ENCODE measurements at places on chromosomes 2 and 18. TPM values are rescaled to one million over a fixed set of nuclear protein-coding genes. Genes with fewer than 3 reads are reported as not detected.

DNA sequence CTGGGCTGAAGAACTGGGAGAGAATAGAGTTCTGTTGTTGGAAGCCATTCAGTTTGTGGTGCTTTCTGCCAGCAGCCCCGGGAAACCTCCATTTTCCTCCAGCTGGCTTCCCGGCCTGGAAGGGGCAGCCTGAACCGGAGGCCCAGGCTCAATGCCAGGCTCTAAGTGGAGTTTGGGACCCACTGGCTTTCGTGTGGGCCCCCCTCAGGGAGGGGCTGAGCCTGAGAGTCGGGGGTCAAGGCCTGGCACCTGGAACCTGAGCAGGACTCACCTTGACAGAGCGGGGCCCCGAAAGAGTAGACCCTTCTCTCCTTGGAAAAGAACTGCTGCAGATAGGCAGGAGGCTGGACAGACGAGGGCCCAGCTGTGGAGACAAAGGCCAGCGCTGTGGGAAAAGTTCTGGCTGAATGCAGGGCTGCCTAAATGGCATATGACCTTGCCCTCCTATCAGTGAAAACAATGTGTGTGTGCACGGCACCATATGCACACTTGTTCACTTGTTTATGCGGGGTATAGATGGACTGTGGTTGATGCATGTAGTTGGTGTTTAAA is 34.8 kb upstream of the ASB18 start:
- DNase-seq = peak; percentile 26
- no peaks in the 10 kb centered on the region for H3K4me1 ChIP-seq
- no peak overlapping the region for H3K4me3 ChIP-seq
- H3K36me3 ChIP-seq = no peaks in the 10 kb centered on the region

DNA sequence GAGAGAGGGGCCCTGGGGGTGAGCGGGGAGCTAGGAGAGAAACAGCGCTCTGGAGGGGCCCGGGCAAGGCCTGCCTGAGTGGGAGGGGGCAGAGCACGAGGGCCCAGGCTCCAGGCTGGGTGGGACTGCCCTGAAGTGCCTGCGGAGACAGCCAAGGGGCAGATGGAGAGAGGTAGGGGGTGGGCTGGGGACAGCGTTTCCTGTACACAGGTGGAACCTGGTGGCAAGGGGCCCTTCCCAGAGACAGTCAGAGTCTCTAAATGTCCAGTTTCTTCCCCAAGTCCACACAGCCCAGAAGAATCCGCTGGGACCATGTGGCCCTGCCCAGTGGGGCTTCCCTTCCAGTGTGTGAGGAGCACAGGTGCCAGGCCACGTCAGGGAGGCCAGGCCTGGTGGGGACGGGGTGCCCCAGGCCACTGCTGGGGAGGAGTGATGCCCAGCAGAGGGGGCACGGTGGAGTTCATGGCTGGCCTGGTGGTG is 1.7 kb upstream of the GPR35 start:
- no peak overlapping the region for H3K27ac ChIP-seq
- peaks cover 7% of the 10 kb centered on the region for H3K27me3 ChIP-seq
- DNase-seq = no peak
- H3K4me3 ChIP-seq = no peak overlapping the region
- no peaks in the 10 kb centered on the region for H3K36me3 ChIP-seq

DNA sequence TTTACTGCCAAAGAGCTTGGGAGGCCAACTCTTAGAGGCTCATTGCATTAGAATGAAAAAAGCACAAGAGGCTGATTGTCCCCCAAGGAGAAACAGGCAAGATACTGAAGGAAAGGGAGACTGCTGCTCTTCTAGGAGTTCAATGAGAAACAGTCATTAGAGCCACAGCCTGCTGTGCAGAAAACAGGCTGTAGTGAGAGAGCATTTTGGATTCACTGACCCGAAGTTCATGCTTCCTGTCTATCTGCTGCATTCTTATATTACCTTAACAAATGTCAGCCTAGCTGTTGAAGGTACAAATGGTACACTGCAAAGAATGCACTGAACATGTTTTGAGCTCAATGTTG is 423.3 kb downstream of the SETBP1 start:
- H3K27me3 ChIP-seq = no peaks in the 10 kb centered on the region
- H3K4me1 ChIP-seq = peaks cover 3% of the 10 kb centered on the region
- H3K36me3 ChIP-seq = no peaks in the 10 kb centered on the region
- DNase-seq = no peak
- H3K4me3 ChIP-seq = no peak overlapping the region

Gene NYAP2
- total RNA-seq = not detected

- no peaks in the 10 kb centered on the region for H3K36me3 ChIP-seq
- no peak overlapping the region for H3K4me3 ChIP-seq
- H3K27me3 ChIP-seq = no peaks in the 10 kb centered on the region
- no peak overlapping the region for H3K27ac ChIP-seq
- no peak for DNase-seq
Observed at GRCh38 chr2:9549420-9549819, 6.2 kb downstream of the ADAM17 start.

Measured in SJSA1 (cell line).